ENCODE measurements at places on chromosomes 12 and 14.

DNA sequence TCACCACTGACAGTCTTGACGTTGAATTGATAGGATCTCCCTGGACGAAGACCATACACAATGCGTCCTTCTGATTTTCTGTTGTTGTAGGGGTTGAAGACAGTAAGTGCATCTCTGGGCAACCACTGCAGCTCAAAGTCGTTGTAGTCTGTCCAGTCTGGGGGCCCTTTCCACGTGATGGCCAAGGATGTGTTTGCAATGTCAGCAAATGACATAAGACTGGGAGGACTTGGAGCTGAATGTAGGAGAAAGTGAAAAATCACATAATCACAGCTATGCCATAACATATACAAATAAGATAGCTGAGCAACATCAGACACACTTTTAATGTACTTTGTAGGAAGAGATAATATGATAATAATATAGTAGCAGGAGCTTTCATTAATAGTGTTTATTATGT lies 77.8 kb downstream of the PTPRB start:
- no peak for DNase-seq

- DNase-seq, result peak; percentile 96
These were observed 162.9 kb downstream of the LRIG3 start for GRCh38 chr12:58757422-58757821.

- DNase-seq, result no peak
These were observed 99.3 kb downstream of the HECTD4 start for GRCh38 chr12:112282920-112283319.

- DNase-seq, result no peak
These were observed 40.7 kb downstream of the ELK3 start for GRCh38 chr12:96234591-96235483.

DNA sequence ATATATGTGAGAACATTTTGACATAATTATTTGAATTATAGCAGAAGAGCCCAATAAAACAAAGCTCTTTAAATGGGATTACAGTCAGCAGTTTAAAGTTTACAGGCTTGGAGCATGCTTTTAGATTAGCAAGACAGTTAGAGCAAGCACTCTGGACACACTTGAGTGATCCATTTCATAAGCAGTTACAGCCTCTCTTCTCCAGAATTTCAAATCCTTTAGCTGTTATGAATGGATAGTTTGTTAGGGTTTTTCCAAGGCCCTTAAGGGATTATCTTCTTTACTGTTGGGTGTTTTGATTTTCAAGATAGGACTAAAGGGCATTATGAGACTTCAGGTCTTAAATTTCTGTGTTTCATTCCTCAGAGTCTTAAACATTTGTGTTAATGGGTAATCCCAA lies 36.3 kb downstream of the BEST3 start:
- DNase-seq, result no peak

GRCh38 chr12:27869567-27869966 lies 89.5 kb upstream of the MANSC4 start:
- no peak for DNase-seq
